ENCODE measurements at places on chromosomes 7 and 10.

DNA sequence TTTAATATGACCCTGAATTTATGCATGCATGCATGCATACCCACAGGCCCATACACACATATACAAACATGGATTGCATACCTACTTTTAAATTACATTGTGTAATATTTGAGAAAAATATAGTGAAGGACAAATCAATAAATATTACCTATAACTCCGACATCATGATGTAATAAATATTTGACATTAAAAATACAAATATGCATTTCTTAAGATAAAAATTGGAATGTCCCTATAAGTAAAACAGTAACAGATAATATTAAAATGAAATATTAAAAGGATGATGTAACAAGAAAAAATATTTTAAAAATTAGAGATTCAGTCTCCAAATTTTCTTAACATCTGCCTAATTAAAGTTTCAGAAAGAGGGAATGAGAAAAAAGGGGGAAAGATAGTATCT lies 433.0 kb downstream of the MDFIC start:
- no peak for DNase-seq

DNA sequence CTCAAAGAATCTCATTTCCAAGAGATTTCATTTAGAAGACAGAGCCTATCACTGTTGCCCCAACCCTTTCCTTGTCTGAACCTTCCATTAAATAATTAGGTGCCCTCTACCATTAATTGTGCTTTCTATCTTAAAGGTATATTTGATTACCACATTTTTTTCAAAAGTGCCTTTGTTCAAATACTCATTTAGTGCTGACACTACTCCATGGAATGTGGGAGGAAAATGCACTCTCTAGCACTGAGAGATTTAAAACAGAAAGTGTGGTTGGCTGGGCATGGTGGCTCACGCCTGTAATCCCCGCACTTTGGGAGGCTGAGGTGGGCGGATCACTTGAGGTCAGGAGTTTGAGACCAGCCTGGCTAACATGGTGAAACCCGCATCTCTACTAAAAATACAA lies 119.8 kb downstream of the CACNA2D1 start:
- no peak for DNase-seq

DNA sequence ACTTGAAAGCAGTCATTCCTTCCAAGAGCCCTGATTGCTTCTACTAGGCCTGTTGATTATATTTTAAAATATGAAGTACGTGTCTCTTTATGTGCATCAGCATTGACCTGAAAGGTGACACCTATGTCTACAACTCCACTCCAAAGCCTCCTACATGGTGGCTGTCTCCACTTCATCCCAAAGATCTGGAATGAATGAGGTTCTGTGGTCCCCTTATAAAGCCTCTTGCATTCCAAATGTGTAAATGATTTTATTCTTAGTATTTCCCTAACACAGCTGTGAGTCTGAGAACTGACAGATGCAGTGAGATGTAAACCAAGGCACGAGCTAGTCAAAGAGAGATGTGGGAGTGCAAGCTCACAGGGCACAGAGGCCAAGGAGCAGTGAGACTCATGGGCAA lies 176.0 kb upstream of the SVIL start:
- DNase-seq: no peak

- DNase-seq: no peak
Observed at GRCh38 chr10:34808801-34809745, 6.0 kb downstream of the PARD3 start.

DNA sequence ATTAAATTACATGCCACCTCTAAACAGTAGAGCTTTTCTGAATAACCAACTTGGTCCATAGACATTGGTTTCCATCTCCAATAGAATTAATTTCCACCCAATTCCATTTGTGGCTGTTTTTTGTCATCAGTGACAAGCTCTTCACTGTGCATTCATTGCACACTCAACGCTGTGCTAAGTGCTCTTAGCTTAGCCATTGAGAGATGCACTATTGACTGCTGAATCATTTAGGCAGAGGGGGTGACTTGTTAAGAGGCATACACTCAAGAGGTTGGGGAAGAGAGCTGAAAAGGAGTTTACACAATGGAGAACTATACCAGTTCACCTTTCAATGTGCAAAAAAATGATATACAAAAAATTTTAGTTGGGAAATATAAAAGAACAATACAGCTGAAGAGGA lies 31.9 kb upstream of the CBLL1 start:
- no peak for DNase-seq

GRCh38 chr10:129541748-129542487 lies 74.9 kb downstream of the MGMT start:
- no peak for DNase-seq

- DNase-seq: no peak
Observed at GRCh38 chr10:22334414-22335172, 10.7 kb upstream of the SPAG6 start.

DNA sequence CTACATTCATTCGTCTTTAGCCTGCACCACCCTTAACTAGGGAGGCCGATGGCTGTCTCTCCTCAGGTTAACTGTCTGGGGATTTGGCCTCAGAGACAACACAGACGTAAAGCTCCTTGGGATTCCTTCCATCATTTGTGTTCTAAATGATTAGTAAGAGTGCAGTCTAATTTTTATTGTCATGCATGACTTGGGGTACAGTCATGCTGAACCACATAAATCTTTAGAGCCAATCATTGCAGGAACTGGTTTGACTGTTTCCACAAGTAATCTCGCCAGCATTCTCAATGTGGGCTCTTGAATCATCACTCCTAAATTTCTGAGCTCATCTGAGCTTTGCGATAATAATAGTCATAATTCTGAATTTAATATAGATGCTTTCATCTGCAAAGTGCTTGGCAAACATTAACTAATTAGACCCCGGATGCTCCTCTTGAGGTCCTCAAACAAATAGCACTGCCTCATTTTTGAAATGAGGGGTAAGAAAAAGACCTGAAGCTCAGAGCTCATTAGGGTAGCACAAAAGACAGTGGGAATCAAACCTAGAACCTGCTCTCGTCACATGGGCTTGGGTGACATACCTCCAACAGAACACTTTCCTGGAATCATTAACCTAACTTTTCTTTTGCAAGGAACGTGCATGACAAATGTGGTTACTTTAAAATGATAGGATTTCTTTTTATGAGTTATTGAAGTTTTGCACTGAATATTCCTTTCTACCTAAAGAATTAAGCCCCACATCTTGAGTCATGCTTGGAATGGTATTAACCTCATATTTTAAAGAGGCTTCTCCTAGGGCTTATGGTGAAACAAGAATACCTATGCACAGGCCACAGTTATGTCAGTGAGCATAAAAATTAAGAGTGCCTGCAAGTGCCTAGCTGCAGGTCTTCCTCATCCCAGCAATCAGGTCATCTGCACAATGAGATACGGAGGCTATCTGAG lies 118.9 kb upstream of the NRP1 start:
- no peak for DNase-seq

DNA sequence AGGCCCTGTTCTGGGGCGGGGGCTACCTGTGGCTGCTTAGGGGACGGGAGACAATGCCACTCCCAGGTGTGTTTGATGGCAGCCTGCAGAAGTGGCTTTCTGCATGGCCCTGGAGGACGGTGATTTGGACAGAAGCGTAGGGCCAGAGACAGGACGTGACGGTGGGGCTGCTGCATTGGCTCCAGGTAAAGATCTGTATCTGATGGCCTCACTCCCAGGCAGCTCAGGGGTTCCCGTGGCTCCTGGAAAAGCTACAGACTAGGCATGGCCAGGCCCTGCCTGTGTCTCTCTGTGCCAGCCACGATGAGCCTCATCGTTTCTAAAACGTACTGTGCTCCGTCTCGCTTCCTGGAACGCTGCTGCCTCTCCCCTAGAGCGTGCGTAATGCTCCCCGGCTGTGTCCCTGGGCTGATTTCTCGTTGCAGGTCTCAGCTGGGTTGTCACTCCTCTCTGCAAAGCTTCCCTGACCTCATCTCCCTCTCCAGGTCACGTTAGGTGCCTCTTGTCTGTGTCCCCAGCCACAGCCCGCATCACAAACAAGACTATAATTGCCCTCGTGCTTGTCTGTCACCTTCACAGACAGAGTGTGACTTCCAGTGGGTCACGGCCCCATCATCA lies 12.6 kb downstream of the GTF2IRD1 start:
- no peak for DNase-seq

- DNase-seq: no peak
Observed at GRCh38 chr10:53223851-53224250, 451.3 kb upstream of the MBL2 start.

DNA sequence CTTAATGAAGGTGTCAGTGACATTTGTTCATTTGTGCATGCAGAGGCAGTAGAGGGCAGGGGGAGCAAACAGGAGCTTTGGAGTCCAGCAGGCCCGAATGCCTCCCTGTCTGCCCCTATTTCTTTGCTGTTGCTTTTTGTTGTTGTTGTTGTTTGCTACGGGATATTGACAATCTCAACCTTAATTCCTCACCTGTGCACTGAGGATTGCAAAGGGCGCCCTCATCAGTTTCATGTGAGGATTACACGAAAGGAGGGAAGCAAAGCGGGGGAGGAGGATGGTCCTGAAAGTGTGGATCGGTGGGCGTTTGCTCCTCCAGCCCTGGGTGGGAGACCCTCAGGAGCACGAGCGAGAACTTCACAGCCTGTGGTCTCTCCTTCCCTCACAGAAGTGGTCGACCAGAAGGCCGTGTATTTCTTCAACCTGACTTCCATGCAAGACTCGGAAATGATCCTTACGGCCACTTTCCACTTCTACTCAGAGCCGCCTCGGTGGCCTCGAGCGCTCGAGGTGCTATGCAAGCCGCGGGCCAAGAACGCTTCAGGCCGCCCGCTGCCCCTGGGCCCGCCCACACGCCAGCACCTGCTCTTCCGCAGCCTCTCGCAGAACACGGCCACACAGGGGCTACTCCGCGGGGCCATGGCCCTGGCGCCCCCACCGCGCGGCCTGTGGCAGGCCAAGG lies 9.6 kb downstream of the GDF10 start:
- DNase-seq: no peak

GRCh38 chr10:96261930-96262329 lies 9.4 kb downstream of the BLNK start:
- DNase-seq: no peak

DNA sequence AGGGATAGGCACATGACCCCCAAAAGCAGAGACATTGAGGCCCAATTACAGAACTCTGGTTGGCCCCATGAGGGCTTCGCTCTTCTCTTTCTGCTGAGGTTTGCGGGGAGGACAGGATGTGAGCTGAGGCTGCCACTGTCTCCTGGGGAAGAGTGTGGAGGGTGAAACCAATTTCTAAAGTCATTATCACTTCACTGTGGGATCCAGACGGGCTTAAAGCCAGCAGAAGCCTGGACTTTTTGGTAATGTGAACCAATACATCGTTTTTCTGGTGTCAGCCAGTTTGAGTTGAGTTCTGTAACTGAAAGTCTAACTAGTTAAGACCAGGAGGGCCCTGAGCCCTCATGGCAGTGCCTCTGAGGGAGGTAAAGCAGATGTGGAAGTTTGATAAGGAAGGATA lies 163.0 kb downstream of the MYOF start:
- no peak for DNase-seq

- no peak for DNase-seq
Observed at GRCh38 chr10:36739884-36740445, 385.4 kb upstream of the ANKRD30A start.

GRCh38 chr10:11176746-11177145 lies 159.1 kb downstream of the CELF2 start:
- DNase-seq: no peak

DNA sequence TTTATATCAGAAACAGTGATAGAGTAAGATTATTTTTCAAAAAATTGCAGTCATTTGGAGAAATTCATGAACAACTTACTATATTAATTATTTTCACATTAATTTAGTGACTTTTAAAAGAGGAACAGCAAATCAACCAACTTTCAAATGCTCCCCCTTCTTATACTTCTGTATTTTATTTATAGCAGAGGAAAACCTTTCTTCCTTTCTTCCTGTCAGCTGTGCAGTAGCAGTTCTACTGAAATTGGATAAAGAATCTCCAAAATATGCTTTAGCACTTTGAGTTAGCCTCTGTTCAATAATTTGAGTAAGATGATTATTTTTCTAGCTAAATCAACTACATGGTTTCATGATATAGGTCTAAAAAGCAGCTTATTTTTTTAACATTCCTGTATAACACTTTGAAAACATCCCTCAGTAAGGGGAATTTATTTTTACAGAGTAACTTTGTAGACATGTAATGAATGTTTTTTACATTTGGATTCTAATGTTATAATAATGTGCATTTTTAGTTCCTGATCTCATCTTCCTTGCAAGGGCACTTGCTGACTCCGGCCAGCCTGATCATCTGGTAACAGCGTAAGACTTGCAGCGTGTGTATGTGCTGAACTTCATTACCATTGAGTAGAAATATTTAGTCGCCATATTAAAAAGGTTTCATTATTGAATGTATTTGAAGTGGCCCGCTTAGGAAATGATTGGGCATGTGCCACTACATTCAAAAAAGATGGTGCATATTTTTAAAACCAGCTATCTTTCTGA lies 158.3 kb upstream of the HDAC9 start:
- DNase-seq: no peak

- no peak for DNase-seq
Observed at GRCh38 chr10:50636618-50637579, 13.1 kb upstream of the SGMS1 start.

DNA sequence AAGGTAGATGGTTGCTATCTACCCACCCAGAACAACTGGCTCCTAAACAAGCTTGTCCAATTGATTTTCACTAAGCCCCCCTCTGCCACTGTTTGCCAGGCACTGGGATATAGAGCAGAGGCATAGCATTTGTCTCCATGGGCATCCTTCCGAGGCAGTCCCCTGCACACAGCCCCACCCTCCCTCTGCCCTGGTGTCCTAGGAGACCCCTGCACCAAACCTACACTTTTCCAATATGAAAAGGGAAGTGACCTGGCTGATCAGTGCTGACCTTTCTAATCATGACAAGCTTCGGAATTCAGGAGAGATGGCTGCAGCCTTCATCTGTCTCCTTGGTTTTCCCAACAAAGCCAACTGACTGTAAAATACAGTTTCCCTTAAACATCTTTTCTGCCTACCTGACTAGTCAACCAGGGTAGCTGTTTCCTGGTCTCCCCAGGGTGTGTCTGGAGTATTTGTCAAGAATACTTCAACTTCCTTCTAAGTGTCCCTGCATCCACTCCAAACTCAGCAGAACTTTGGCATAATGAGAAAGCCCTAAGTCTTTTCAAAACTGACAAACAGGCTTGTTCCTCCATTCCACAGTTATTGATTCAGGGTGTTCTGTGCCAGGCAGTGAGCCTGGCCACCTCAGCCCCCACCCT lies 7.6 kb upstream of the SLC18A3 start:
- DNase-seq: no peak

- DNase-seq: no peak
Observed at GRCh38 chr10:12629767-12630165, 280.4 kb downstream of the CAMK1D start.

DNA sequence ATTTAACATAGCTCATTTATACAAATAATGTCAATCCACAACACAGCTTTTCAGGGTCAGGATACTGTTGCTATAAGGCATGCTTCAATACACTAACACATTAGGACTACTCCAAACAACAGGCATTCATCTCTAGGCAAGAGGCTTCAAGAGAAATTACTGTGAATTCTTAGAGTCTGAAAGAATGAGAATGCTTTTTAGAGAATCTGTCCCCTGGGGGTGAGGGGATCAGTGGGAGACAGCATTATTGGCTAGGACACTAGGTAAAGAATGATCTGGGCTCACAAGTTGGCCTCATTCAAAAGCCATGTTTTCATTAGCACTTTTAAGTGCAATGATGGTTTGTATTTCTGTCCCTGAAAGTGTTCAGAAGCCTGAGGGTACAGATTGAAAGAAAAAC lies 132.6 kb downstream of the SEMA3D start:
- DNase-seq: no peak

- no peak for DNase-seq
Observed at GRCh38 chr10:69088801-69089501, 1.0 kb downstream of the SRGN start.

- no peak for DNase-seq
Observed at GRCh38 chr10:111556666-111557065, 479.8 kb downstream of the ADRA2A start.

All from activated effector memory CD4-positive, alpha-beta T cell treated with Interleukin-2 at 50 U/mL for 16 hours (primary cell).